ENCODE measurements at places on chromosomes 4 and X. TPM values are rescaled to one million over a fixed set of nuclear protein-coding genes. Genes with fewer than 3 reads are reported as not detected.

The AFF2 gene
- 0.34 TPM for total RNA-seq

The LIN54 gene
- total RNA-seq, result 4.4 TPM

The NDP gene
- total RNA-seq, result not detected

The NDST3 gene
- not detected for total RNA-seq

The F8A1 gene
- 16.5 TPM for total RNA-seq

The VCX3A gene
- total RNA-seq, result not detected

The HSFX3 gene
- total RNA-seq, result not detected

The CXCL6 gene
- 18.8 TPM for total RNA-seq

The TKTL2 gene
- not detected for total RNA-seq

The C4orf51 gene
- not detected for total RNA-seq

The SOWAHB gene
- not detected for total RNA-seq

The SAGE1 gene
- not detected for total RNA-seq

The RAB39B gene
- total RNA-seq, result 0.35 TPM

The BMPR1B gene
- 1.8 TPM for total RNA-seq

The ATP2B3 gene
- not detected for total RNA-seq

The PDE5A gene
- total RNA-seq, result 20.4 TPM

The TLR2 gene
- total RNA-seq, result 0.35 TPM

The MAGED4B gene
- total RNA-seq, result 28.4 TPM

The LONRF3 gene
- total RNA-seq, result 0.09 TPM

The USP17L20 gene
- total RNA-seq, result not detected

The PAGE2B gene
- not detected for total RNA-seq

The RIBC1 gene
- 0.17 TPM for total RNA-seq

The POU4F2 gene
- not detected for total RNA-seq

The HSFX1 gene
- total RNA-seq, result 0.60 TPM

The PNPLA4 gene
- total RNA-seq, result 18.0 TPM

The NOX1 gene
- 0.47 TPM for total RNA-seq

The SERTM2 gene
- not detected for total RNA-seq

The GRPR gene
- total RNA-seq, result not detected

The ADH1B gene
- 317 TPM for total RNA-seq

The RPS6KA6 gene
- 4.3 TPM for total RNA-seq

The LDB2 gene
- 16.0 TPM for total RNA-seq

The PPP4R3C gene
- not detected for total RNA-seq
